ELF-1 (cell line): ENCODE measurements at places on chromosomes 11 and 22.
A peak's percentile ranks its signal among the peaks of the same experiment; 100 is the strongest.

DNA sequence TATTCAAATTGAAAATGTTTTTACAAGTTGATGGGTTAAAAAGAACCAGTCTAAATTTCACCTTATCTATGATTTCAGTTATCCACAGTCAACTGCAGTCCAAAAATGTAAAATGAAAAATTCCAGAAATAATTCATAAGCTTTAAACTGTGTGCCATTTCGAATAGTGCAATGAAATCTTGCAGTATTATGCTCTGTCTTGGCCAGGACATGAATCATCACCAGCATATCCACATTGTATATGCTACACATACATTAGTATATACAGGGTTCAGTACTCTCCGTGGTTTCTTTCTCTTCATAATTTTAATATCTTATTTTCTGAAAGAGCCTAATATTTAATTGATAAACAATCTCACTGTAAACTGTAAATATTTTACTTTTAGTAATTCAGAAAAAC, 45.9 kb downstream of the ARHGAP32 start:
- no peak for DNase-seq

- no peak for DNase-seq
Observed at GRCh38 chr11:68396516-68396915, 64.0 kb upstream of the PPP6R3 start.

GRCh38 chr11:34719303-34719848, 98.5 kb downstream of the EHF start:
- DNase-seq, result no peak

GRCh38 chr22:17847360-17848078, 73.2 kb upstream of the BID start:
- DNase-seq, result peak; percentile 95

DNA sequence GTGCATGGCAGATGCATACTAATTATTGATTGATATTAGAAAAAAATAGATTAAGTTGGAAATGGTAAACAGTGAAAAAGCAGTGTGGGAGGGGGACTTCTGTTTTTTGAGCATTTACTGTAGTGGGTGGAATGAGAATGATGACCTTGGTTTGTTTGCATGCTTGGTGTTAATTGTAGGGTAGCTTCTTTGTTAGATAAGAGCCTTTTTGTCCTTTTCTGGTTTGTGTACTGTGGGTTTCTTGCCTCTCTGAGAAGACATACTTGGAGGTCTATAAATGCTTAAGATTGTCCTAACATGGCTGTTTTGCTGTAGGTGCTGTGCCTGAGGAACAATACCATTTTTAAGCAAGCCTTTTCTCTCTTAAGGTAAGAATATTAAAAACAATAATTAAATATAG, 17.0 kb downstream of the MRPL48 start:
- DNase-seq, result no peak

- no peak for DNase-seq
Observed at GRCh38 chr11:128226106-128226716, 361.1 kb downstream of the ETS1 start.

- DNase-seq, result no peak
Observed at GRCh38 chr11:56027354-56027753, at the start of gene OR5AS1. Gene OR5AS1 (plus strand): TSS chr11:56027654. CDS start chr11:56030419, 2,765 bp downstream.
